ENCODE measurements at places on chromosomes 11 and 22.

GRCh38 chr11:106086135-106086534, 8.7 kb downstream of the AASDHPPT start:
- no peak for DNase-seq

GRCh38 chr22:37154925-37155712, 5.4 kb upstream of the IL2RB start:
- DNase-seq, result no peak

GRCh38 chr11:61925736-61926135, 8.4 kb upstream of the RAB3IL1 start:
- DNase-seq, result no peak

- no peak for DNase-seq
Observed at GRCh38 chr22:38760477-38761201, 4.8 kb upstream of the SUN2 start.

GRCh38 chr22:26812731-26813130, 155.3 kb downstream of the MIAT start:
- DNase-seq, result no peak

DNA sequence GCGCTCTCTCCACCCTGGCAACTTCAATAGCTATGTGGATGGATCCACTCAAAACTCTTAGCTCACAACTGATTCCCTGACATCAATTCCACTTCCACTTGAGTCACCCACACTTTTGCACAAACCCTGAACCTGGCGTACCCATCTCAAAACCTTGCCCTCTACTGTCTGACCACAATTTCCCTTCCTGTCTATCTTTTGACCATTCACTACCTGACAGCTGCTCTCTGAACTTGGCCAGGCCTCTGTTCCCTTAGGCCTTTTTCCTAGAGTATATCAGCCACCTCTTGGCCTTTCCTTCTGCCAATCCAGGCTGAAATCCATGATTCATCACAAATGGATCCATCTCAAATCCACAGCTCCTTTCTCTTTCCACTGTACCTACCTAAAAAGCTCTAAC, 106.0 kb downstream of the RPL27A start:
- no peak for DNase-seq

- DNase-seq, result no peak
Observed at GRCh38 chr22:44743804-44744211, 8.6 kb upstream of the ARHGAP8 start.

DNA sequence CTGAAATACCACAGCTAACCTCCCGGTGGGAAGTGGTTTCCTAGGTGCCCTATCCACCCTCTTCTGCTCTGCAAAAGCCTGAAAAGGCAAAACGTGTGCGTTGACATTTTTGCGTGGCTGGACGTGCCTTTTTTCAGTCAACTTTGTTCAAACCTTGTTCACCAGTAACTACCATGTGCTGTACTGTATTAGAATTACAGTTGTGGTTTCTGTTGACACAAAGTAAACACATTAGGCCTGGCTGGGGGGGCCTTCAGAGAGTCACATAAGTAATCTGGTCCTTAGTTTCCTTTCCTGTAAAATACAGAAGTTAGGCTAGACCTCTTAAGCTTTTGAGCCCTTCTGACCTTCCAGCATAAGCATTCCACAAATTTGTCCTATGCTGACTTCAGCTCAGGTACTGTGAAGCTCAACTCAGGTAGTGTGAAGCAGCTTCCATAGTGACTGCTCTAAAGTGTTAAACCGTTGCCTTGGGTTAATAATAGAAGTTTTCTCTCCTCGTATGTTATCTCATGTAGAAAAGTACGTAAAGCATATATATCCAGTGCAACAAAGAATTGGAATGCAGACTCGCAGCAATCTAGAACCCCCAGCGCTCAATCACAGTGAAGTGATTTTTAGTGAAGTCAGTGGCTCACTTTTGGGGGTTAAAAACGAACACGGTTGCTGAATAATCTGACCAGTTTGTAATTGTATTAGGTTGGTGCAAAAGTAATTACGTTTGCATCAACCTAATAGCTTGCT, 1.8 kb downstream of the EWSR1 start:
- no peak for DNase-seq

DNA sequence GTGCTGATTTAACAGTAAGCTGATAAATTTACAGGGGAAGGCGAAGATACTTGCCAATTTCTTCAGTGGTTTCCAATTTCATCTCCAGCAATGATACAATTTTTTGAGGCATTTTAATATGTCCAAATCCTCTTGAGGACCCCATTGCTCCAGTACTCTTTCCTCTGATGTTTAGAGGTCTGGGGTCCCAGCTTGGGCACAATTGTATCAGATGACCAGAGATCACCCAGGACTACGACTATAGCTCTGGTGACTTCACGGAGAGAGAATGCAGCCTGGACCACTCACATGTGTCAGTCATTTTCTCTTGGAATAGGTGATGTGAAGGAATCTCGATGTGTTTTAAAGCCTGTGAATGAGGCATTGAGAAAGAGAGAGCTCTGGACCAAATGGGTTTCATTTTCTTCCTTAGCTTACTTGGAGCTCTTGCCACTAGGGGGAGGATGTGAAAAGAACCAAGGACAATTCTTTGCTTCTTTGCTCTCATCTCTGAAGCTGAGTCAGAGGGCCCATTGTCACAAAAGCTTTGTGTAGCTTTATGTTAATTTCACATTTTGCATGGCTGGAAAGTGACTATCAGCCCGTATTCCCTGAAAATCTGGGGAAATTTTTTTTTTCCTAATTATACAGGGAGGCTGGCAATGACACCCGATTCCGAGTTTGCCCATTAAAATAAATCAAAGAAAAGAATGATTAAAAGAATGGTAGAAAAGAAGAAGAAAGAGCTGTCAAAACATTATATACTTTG, 6.7 kb upstream of the CCDC90B start:
- DNase-seq, result no peak

- DNase-seq, result no peak
Observed at GRCh38 chr22:48427731-48428211, 1399.9 kb downstream of the BRD1 start.

DNA sequence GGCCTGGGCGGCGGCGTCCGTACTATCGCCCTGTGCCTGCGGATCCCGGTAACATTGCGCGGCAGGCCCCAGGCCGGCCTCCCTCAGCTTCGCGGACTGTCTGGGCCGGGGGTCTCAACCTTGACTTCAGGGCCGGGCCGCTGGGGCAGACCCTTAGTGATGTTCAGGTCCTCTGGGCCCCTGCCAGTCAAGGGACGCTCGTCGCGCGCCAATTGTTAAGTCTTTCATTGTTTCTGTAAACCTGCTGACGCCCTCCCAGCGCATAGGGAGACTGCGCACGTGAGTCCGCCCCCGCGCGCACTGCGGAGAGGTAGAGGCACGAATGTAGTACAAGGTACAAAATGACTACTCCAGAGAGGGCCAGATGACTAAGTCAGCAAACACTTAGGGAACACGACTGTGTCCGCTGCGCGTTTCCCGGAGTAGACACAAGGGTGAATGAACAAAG, 451 bp upstream of the HDHD5 start:
- DNase-seq, result peak; percentile 76

DNA sequence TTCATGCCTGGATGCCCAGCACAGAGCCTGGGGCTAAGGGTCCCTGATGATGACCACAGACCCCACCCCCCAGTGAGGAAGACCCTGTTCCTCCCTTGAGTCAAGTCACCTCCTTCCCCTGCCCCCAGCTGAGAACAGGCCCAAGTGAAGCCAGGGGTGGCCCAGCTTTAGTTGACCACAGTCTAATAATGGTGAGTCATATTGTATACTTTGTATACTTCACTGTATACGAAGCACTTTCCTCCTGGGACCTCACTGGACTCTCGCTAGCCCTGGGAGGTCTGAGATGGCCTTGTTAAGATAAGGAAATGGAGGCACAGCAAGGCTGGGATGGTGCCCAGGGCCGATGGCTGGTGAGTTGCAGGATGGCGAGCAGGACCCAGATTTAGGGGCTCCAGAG, 3.7 kb upstream of the FLRT1 start:
- no peak for DNase-seq

GRCh38 chr22:36728505-36728904, 25.0 kb upstream of the CACNG2 start:
- no peak for DNase-seq
